NCI-H69 (cell line): ENCODE measurements at places on chromosomes 2 and 18.
A peak's percentile ranks its signal among the peaks of the same experiment; 100 is the strongest.

GRCh38 chr18:39839782-39840181 is 2115.3 kb upstream of the PIK3C3 start:
- DNase-seq: no peak

DNA sequence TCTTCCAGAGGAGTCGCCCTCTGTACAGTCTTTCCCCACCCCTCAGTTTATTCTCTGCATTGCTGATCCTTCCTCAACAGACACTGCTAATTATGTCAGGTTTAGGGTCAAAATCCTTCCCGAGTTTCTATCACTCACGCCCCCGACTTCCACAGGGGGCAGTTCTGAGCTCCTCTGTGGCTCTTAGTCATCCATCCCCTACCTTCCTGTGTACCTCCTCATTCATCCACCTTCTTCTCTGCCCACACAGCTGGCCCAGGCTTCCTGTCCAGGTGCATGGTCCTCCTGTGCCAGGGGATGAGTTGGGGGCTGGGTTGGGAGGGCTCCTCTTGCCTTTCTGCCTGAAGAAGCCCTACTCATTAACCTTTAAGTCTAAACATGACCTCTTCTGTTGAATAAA is 202.9 kb downstream of the ARL4C start:
- peak; percentile 91 for DNase-seq

- DNase-seq: no peak
Observed at GRCh38 chr2:79971807-79972206, 332.7 kb downstream of the LRRTM1 start.

- no peak for DNase-seq
Observed at GRCh38 chr2:148106331-148106730, 85.4 kb downstream of the MBD5 start.

DNA sequence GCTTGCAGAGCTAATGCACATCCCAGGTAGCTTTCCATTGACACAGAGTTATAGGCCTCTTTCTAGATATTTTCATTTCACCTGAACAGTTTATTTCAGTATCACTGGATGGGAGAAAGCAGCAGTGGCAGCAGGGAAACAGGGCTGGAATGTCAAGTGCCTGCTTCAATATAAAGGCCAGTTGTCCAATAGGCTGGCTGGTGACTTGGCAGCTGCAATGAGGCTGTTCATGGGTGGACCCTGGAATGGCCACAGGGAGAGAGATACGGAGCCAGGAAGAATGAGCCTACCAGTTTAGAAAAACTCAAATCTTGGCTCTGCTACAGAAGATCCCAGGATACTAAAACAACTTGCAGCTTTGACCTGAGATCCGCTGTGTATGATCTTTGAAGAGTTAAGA is 185.0 kb downstream of the BCL11A start:
- no peak for DNase-seq

- DNase-seq: no peak
Observed at GRCh38 chr2:231300722-231301076, 94.8 kb upstream of the B3GNT7 start.

DNA sequence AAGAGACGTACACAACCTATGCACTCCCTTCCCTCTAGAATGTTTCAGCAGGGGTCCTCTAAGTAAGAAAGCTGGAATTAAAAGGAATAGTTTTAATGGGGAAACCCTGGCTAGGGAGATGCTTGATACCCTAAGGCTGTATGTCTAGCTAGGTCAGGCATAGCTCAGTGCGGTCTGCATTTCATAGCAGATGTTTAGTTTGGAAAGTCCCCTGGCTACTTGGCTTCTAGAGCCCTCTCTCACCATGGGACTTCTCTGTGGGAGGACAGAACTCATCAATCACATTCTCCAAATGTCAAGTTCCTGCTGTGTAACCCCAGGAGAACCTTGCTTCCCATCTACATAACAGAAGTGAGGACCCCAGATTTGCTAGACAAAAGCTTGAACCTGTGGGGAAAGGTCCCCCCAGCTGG is 24.1 kb upstream of the ANXA4 start:
- peak; percentile 89 for DNase-seq

DNA sequence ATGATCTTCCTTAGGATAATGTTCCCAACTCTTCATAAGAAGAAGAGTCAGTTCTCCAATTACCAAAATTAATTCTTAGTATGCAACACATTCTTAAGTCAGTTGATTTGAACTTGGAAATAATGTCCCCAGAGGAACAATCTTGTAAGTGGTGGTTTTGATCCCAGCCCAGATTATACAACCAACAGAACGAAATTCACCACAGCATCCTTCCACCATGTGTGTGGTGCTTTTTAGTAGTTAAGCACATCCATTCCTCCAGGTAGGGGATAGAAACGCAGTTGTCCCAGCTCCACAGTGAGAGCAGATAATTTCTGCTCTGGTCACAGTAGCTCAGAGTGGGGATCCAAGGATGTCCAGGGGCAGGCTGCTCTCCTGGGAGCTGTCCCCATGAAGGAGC is 161.7 kb upstream of the SLC39A10 start:
- no peak for DNase-seq

GRCh38 chr2:75022516-75022915 is 64.1 kb downstream of the POLE4 start:
- no peak for DNase-seq
